HT-29 (cell line): ENCODE measurements at places on chromosomes 5 and 9.

DNA sequence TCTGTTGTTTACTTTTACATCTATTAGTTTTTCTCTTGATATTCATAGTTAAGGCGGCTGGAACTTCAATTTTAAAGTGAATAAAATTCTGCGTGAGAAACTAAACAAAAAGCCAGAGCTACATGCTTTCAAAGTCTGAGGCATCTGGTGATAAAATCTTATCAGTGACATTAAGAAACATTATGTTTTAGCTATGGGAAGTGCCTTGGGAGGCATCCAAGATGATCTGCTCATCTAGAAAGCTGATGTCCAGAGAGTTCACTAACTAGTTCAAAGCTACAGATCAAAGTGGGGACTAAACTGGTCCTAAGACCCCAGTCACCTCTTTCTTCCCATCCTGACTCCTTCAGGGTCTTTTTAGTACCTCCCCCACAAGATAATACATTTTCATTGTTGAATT, 37.2 kb downstream of the MRPS27 start:
- no peak for DNase-seq

- no peak for DNase-seq
Observed at GRCh38 chr5:125699860-125700259, 723.3 kb upstream of the GRAMD2B start.

- DNase-seq: no peak
Observed at GRCh38 chr5:172403189-172403796, 51.0 kb downstream of the SH3PXD2B start.

DNA sequence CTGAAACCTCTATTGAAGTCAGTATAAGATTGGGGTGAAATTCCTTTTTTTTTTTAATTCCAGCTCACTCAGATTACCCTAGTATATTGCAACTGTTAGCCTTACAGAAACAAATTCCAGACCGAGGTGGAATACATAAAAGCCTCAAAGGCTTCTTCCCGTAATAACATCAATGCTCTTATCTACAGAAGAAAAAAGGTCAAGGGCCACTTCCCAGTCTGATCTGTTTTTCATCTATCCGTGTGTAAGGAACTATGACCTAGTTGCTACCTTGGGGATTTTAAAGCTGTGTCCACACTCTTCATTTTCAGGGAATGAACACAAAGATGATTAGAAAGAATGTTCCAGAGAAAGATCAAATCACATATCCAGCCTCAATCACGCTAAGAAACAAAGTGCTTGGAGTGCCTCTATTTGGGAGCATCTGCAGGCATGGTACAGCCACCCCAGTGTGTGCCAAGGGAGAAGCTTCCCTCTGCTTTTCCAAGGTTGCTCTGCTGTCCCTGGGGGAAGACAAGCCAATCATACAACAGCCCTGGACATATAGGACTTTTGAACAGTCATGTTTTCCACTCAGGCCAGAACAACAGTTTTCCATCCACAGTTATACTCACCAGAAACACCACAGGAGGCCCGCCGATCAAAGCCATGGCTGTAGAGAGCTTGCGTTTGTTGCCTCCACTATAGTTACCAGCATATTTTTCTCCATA, 23.5 kb downstream of the NIPSNAP3B start:
- no peak for DNase-seq

DNA sequence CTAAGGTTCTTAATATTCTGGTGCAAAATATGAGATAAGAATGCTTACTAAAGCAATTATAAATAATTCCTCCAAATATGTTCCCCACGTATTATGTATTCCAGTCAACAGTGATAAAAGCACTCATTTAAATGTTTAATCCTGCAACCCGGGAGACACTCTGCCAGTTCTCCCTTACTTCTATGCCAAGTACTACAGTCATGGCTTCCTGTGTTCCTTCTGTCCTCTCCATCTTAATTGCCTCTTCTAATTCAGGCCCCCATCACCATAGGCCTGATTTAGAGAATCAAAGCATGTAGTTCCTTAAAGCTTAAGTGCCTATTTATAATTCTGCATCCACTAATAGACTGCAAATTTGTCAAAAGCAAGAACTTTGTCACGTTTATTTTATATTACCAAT, 474.8 kb downstream of the SEMA5A start:
- no peak for DNase-seq
